ENCODE measurements at places on chromosomes 16 and 17.

DNA sequence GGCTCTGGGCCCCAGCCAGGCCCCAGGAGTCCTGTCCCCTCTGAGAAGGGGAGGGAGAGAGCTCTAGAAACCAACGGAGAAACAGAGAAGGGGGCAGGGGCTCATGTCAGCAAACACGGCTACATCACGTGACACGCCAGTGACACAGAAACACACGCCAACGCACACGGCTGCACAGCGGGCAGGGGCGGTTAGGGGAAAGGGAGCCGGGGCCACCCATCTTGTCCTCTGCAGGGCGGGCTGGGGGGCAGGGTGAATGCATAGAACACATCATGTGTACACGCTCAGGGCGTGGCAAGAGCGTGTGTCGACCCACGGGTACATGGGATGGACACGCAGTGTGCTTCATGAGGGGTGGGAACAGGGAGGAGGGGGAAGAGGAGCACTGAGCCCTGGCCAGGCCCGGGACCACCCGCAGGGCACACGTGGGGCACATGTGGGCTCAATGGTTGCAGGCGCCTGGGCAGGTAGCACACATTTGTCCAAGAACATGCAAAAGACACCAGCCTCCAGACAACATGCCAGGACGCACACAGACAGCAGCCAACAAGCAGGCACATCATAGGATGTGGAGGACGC lies 4.6 kb downstream of the HSD3B7 start:
- no peak for DNase-seq

DNA sequence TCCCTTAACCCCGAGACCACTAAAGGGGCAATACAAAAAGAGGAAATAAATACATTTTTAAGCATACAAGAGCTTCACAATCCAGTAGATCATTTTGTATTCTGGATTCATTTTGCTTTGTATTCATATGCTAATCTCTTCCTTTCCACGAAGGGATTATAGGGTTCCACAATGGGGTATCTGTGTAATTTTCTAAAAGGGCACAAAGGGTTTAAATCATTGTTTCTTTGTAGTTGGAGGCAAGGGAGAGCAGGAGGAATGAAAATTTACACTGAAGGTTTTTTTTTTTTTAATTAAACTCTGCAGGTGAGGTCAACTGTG lies 592 bp upstream of the NUFIP2 start:
- no peak for DNase-seq

DNA sequence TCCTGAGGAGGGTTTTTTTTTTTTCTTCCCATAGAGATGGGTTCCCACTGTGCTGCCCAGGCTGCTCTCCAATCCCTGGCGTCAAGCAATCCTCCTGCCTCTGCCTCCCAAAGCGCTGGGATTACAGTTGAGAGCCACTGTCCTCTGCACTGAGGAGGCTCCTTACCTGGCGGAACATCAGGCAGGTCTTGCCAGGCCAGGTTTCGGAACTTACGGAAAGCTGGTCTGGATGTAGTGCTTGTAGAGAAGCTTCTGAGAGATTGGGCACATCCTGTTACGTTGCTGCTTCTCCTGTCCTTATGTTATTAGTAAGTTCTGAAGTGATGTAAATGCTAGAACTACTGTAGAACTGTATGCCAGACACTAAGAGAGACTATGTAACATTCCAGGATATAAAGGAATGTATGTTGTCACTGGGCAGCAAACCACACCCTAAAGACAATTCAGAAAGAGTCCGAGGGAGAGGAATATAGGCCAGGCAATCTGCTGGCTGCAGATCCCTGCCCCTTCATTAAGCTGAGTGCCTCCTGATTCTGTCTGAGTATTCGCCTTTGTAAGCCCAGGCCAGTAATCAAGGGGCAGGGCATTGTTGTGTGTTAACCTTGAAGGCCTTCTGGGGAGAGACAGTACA lies 21.1 kb downstream of the ETV4 start:
- DNase-seq = no peak

GRCh38 chr17:78414178-78415162 lies 36.0 kb downstream of the PGS1 start:
- DNase-seq = no peak

DNA sequence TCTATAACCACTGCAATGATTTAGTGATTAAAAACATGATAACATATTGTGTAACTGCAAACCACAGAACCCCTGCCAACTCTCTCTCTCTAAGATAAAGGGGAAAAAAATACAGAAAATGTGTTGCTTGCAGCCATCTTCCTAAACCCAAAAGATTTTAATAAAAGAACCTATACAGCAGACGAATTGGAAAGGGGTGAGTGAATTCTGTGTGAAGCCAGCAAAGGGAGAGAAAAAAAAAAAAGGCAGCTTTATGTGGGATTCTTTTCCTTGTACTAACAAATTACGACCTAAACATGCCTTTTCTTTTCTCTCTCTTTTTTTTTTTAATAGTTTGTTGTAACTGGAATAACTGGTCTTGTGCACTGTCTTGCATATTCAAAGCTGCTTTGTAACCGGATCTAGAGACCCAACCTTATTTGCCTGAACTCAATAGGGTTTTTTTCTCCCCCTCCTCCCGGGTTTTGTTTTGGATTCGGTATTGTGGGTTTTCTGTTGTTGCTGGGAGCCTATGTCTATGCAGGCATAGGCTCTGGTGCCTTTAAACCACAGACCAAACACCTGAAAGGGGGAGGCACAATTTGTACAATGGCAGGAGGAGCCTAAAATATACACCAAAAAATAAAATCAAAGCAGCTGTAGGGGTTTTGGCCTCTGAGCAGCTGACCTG lies 7.0 kb upstream of the ZFHX3 start:
- no peak for DNase-seq

DNA sequence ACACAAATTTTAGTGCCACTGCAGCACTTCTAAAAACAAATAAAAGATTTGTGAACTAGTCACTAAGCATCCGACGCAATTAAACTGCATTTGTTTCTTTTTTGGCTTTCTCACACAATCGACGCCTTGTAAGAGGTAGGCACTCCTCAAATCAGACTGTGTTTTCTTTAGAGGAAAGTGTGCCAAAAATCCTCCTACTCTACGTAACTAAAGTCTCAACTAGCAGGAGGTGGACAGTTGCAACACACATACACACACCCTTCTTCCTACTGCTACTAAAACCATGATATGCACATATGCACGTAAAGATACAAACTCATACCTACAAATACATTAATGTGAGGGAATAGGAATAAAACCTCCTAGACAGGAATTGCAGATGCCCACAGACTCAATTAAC lies 844.7 kb upstream of the SOX9 start:
- DNase-seq = no peak

Data from mucosa of descending colon (tissue), 3 donors.